CD8-positive, alpha-beta memory T cell (primary cell): ENCODE measurements at places on chromosomes 16 and 17. TPM values are rescaled to one million over a fixed set of nuclear protein-coding genes. Genes with fewer than 3 reads are reported as not detected.
A peak's percentile ranks its signal among the peaks of the same experiment; 100 is the strongest.

DNA sequence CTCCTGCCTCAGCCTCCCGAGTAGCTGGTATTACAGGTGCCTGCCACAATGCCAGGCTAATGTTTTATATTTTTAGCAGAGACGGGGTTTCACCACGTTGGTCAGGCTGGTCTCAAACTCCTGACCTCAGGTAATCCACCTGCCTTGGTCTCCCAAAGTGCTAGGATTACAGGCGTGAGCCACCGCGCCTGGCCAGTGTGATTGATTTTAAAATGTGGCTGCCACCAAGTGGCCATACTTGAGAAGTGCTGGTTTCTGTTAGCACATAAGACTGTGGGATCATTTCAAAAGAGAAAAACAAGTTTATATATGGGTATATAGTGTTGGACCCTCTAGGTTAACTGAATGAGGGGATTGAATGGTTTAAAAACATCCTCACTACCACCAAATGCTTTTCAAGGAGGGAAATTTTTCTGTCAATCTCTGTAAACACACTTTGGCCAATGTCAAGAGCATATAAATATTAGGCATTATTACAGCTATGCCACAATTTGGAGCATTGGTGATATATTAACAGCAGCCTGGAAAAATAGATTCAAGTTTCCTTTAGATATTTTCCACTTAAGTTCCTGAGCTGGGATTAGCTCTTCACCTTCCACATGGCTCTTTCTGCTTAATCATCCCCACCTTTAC lies 13.5 kb upstream of the DHRS13 start:
- H3K27me3 ChIP-seq = no peaks in the 10 kb centered on the region
- H3K27ac ChIP-seq = no peak overlapping the region
- DNase-seq = peak; percentile 62

NXPH3 gene
- 0.31 TPM for total RNA-seq

- no peak overlapping the region for H3K27ac ChIP-seq
- peaks cover 54% of the 10 kb centered on the region for H3K4me1 ChIP-seq
- DNase-seq = no peak
- H3K27me3 ChIP-seq = no peaks in the 10 kb centered on the region
These were observed 510.7 kb downstream of the MAF start for GRCh38 chr16:79089735-79090284.

DNA sequence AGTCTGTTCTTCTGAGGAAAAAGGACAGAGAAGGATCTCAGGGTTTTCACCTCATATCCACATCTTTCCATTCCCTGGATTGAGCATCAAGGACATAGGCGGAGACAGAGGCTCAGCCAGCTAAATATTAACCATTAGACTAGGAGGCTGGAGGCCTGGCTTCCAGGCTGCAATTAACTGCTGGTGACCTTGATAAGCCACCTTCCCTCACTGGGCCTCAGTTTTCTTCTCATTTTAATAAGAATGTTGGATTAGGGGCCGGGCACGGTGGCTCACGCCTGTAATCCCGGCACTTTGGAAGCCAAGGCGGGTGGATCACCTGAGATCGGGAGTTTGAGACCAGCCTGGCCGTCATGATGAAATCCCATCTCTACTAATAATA lies 25.6 kb upstream of the CNOT1 start:
- H3K4me3 ChIP-seq = no peak overlapping the region
- no peaks in the 10 kb centered on the region for H3K36me3 ChIP-seq
- H3K27ac ChIP-seq = no peak overlapping the region
- H3K27me3 ChIP-seq = no peaks in the 10 kb centered on the region
- H3K4me1 ChIP-seq = no peaks in the 10 kb centered on the region
- no peak for DNase-seq

DNA sequence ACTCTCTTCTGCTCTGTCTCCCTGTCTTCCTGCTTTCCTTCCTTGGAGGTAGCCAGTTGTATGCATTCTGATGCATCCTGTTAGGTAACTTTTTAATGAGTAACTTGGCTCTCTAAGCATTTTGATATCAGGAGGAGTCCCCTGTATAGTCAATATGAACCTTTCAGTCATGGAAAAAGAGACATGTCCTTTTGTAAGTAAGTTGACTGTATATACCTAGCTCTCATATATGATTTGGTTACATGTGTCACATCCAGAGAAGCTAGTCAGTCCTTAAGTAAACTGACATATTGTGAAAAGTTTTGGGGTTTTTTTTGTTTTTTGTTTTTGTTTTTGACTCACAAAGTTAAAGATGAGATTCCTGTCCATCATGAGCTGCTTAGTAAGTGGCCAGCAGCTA lies 18.8 kb downstream of the UTP18 start:
- H3K4me3 ChIP-seq = no peak overlapping the region
- no peaks in the 10 kb centered on the region for H3K27me3 ChIP-seq
- H3K36me3 ChIP-seq = peaks cover 55% of the 10 kb centered on the region

DNA sequence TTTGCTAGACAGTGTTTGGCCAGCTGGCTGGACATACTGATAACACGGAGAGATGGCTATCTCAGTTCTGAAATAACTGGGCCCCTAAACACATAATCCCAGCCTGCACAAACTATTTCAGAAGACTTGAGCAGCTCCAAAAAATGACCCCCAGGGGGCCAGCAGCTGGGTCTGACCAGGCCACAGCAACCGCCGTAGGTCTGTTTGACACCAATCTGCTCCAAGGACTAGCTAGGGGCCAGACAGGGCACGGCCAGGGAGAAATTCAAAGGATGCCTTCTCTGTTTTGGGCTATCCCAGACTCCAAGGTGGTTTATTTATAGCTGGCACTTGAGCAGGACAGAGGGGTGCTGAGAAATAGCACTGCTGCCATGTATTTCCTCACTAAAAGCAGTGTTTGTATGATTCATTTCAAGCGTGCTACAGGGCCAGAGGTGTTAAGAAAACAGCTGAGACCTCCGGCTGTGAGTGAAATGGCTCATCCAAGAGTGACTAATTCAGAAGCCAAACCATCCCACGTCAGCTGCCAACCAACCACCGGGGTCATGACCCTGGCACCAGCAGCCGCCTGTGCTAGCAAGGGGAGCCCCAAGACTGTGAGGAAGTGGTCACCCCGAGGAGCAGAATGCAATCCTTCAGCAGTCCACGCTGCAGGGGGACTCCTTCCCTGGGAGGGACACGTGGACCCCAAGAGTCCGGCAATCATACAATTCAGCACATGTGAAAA lies 5.7 kb downstream of the GGA2 start:
- H3K36me3 ChIP-seq = no peaks in the 10 kb centered on the region
- peak; percentile 14 for DNase-seq
- no peaks in the 10 kb centered on the region for H3K27me3 ChIP-seq
- peak overlapping the region; percentile 27 for H3K4me3 ChIP-seq
- H3K4me1 ChIP-seq = peaks cover 56% of the 10 kb centered on the region
- peak overlapping the region; percentile 64 for H3K27ac ChIP-seq

DNA sequence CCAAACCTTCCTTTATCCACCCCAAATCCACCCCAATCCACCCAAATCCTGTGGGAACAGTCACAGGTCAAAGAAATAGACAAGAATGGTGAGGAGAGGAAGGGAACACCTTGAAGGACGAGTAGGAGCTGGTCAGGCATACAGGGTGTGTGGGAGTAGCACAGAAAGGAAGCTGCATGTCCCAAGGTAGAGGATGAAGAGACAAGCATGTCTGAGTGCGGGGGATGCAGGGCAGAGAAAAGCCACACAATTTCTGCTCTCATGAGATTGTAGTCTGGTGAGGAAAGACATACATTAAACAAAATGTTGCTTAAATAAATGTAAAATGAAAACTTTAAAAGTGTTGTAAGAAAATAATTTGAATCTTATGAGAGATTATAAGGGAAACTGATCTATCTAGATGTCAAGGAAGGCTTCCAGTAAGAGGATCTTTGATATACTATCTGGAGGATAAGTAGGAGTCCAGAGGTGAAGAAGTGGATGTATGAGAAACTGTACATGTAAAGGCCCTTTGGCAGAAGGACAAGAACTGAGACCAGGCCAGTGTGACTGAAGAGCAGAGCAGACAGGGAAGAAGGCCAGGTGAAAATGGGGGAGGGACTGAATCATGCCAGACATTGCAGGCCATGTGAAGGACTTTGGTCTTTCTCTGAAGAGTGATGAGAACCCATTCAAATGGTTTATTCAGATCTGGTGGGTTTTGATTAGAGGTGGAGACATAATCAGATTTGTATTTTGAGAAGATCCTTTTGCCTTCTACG lies 18.6 kb downstream of the TMEM98 start:
- no peak for DNase-seq
- H3K27ac ChIP-seq = no peak overlapping the region
- no peaks in the 10 kb centered on the region for H3K36me3 ChIP-seq
- H3K4me1 ChIP-seq = no peaks in the 10 kb centered on the region

ELOB gene
- total RNA-seq = 338 TPM

DNA sequence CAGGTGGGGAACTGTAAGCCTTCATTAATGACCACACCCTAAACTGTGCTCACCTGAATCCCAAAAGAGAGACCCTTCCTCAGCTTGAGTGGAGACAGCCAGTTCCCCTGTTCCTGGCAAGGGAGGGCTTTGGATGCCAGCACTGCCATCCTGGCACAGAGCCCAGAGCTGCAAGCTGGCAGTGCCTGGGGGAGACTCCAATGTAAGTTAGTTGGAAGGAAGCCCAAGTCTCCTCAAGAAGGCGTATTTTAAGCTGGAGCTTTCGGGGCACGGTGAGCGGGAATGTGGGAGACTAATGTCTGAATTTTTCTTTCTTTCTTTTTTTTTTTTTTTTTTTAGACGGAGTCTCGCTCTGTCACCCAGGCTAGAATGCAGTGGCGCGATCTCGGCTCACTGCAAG lies 4.7 kb downstream of the CDC42EP4 start:
- H3K36me3 ChIP-seq = no peaks in the 10 kb centered on the region
- DNase-seq = no peak
- H3K27ac ChIP-seq = no peak overlapping the region
- H3K27me3 ChIP-seq = no peaks in the 10 kb centered on the region
- H3K4me1 ChIP-seq = peaks cover 9% of the 10 kb centered on the region

- H3K4me3 ChIP-seq = no peak overlapping the region
- H3K36me3 ChIP-seq = no peaks in the 10 kb centered on the region
- H3K4me1 ChIP-seq = no peaks in the 10 kb centered on the region
- no peak overlapping the region for H3K27ac ChIP-seq
These were observed 395.0 kb downstream of the CDH13 start for GRCh38 chr16:83021746-83022145.

DNA sequence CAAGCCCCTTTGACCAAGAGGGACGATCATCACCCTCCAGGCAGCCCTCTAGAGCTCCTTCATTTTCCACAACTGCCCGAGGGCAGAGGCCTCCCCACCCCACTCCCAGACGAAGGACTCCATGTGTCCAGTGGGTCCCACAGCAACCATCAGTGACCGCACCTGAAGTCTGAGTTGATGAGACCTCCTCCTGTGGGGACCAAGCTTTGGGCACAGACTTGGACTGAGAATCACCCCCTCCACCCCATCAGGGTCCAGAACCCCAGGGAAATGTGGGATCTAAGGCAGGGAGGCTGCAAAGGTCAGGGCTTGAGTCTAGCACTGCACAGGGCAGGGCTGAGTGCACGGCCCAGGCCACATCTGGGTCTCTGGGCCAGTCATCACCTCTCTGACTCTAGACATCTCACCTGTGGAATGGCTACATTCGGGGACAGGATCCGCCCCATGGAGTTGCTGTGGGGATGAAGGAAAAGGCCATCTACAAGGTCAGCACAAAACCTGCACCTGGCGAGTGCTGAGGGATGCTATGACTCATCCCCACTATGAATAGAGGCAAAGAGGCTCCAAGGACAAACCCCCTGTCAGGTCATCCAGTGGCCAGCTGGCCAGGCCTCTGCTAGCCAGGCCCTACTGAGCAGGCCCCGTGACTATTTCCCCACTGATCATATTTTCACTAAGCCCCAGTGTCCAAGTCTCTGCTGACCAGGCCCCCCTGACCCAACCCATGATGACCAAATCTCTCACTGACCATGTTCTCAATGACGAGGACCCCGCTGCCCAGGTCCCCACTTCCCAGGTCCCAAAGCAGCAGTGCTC lies 38.4 kb downstream of the TNFRSF13B start:
- no peaks in the 10 kb centered on the region for H3K36me3 ChIP-seq
- H3K27me3 ChIP-seq = no peaks in the 10 kb centered on the region
- no peak overlapping the region for H3K4me3 ChIP-seq
- peaks cover 7% of the 10 kb centered on the region for H3K4me1 ChIP-seq

- H3K4me3 ChIP-seq = no peak overlapping the region
- no peaks in the 10 kb centered on the region for H3K36me3 ChIP-seq
- no peaks in the 10 kb centered on the region for H3K4me1 ChIP-seq
- DNase-seq = no peak
These were observed 200.5 kb downstream of the ZFHX3 start for GRCh38 chr16:72847187-72848027.

- no peak for DNase-seq
- H3K27me3 ChIP-seq = no peaks in the 10 kb centered on the region
- H3K4me3 ChIP-seq = no peak overlapping the region
- no peaks in the 10 kb centered on the region for H3K4me1 ChIP-seq
- no peaks in the 10 kb centered on the region for H3K36me3 ChIP-seq
- no peak overlapping the region for H3K27ac ChIP-seq
These were observed 162.1 kb upstream of the MPHOSPH6 start for GRCh38 chr16:82331974-82332750.

MYADML2 gene
- total RNA-seq = not detected

PPY gene
- not detected for total RNA-seq

NDUFAB1 gene
- total RNA-seq = 163 TPM

NME2 gene
- total RNA-seq = 930 TPM

GRCh38 chr16:58194790-58195189 lies 3.1 kb downstream of the CSNK2A2 start:
- no peaks in the 10 kb centered on the region for H3K27me3 ChIP-seq
- H3K36me3 ChIP-seq = peaks cover 28% of the 10 kb centered on the region

TBC1D3K gene
- not detected for total RNA-seq

- DNase-seq = no peak
- no peaks in the 10 kb centered on the region for H3K27me3 ChIP-seq
- no peak overlapping the region for H3K27ac ChIP-seq
- H3K36me3 ChIP-seq = peaks cover 8% of the 10 kb centered on the region
- H3K4me1 ChIP-seq = peaks cover 33% of the 10 kb centered on the region
These were observed 4.3 kb downstream of the TMEM11 start for GRCh38 chr17:21209511-21210175.

DNA sequence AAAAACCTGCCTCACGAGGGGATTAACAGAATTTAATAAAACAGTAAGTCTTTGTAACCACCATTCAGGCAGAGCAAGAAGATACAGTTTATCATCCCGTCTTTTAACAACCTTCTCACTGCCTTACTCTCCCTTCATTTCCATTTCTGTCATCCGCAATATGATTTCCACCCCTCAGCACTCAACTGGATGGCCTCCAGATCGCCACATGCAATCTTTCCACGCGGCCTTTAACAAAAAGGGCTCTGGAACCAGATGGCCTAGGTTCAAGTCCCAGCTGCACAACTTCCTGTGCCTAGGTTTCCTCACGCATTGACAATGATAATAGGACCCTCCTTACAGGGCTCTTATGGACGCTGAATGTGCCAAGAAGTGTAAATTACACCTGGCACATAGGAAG lies 103.6 kb downstream of the GAS7 start:
- no peaks in the 10 kb centered on the region for H3K36me3 ChIP-seq
- DNase-seq = no peak
- no peak overlapping the region for H3K4me3 ChIP-seq
- H3K27ac ChIP-seq = no peak overlapping the region
- no peaks in the 10 kb centered on the region for H3K27me3 ChIP-seq

DNA sequence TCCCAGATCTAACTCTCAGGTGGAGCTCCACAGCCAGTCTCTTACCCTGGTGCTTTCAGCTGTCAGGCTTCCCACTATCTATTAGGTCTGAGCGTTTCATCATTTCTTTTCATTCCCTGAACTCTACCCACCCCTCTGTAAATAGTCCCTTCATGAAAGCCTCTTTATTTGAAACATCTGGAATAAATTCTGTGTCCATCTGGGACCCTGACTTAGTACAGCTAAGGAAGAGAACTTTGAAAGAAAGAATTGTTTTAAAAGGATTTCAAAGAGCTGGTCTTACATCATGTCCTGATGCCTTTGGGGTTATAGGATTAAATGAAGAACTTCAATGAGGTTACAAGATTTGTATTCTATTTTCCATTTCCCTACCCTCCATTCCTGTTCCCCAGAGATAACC lies 388.5 kb upstream of the CA10 start:
- no peaks in the 10 kb centered on the region for H3K4me1 ChIP-seq
- no peak overlapping the region for H3K4me3 ChIP-seq
- no peak overlapping the region for H3K27ac ChIP-seq
